ENCODE measurements at places on chromosomes 1 and 21.

DNA sequence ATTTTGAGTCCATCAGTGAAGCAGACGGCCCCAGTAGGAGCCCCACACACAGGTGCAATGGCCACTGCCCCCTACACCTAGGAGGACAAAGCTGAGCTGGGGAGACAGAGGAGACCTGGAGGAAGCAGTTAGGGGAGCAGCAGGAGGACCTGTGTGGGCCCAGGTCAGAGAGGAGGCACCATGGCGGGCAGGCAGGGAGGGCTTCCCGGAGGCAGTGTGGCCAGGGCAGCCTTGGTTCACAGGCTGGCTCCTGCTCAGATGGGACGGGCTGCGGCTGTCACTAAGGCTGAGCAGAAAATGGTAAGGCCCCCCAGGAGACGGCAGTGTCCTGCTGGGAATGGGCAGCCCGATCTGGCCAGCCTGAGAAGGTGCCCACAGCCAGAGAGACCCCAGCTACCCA lies 15.4 kb downstream of the MEGF6 start:
- DNase-seq, result no peak

- DNase-seq, result no peak
Observed at GRCh38 chr1:46596846-46597245, 7.2 kb downstream of the MKNK1 start.

GRCh38 chr1:161313554-161314200 lies 504 bp upstream of the SDHC start:
- DNase-seq, result peak; percentile 26

- no peak for DNase-seq
Observed at GRCh38 chr1:6704746-6705145, 3.1 kb upstream of the DNAJC11 start.

GRCh38 chr1:207991583-207992026 lies 80.7 kb upstream of the CD34 start:
- no peak for DNase-seq

DNA sequence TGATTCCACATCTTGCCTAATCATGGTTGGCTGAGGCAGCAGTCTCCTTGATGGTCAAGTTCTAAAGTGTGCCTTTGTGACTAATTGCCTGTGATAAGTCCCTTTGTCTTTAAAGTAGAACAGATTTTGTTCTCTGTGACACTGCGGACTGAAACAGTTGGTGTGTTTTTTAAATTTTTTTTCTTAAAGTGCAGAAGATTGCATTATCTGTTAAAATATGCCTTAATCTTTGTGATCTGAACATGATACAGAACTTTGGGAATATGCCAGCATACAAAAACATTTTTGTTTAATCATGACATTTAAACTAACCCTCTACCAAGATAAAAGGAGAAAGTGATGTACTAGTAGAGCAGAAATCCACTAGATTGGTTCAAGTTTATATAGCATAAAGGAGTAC lies 1260.6 kb upstream of the ADGRL2 start:
- DNase-seq, result no peak

- no peak for DNase-seq
Observed at GRCh38 chr1:101509370-101509769, 272.6 kb downstream of the S1PR1 start.

DNA sequence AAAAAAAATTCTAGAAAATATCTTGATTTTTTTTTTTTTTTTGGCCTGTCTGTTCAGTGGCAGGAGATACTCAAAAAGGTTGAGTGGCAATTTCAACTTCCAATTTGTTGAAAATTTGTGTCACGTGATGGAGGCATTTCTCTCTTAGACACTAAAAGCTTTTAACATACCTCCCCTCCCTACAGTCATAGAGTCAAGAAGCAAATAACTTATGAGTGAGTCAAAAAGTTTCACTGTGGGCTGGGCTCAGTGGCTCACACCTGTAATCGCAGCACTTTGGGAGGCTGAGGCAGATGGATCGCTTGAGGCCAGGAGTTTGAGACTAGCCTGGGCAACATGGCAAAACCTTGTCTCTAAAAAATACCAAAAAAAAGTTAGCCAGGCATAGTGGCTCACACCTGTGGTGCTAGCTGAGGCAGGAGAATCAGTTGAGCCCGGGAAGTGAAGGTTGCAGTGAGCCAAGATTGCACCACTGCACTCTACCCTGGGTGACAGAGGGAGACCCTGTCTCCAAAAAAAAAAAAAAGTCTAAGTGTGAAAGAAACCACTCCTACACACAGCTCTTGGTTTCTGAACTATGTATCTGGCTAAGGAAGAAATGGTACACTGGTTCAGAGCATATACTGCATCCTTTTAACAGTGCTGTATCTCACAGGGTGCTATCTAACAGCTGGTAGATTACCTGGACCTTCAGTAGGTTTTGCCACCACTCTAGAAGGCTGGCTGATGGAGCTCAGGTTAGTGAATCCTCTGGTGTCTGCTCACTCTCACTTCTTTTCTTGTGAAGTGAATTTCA lies 11.6 kb upstream of the BSDC1 start:
- no peak for DNase-seq

GRCh38 chr21:18771845-18772380 lies 368.3 kb upstream of the TMPRSS15 start:
- DNase-seq, result no peak

DNA sequence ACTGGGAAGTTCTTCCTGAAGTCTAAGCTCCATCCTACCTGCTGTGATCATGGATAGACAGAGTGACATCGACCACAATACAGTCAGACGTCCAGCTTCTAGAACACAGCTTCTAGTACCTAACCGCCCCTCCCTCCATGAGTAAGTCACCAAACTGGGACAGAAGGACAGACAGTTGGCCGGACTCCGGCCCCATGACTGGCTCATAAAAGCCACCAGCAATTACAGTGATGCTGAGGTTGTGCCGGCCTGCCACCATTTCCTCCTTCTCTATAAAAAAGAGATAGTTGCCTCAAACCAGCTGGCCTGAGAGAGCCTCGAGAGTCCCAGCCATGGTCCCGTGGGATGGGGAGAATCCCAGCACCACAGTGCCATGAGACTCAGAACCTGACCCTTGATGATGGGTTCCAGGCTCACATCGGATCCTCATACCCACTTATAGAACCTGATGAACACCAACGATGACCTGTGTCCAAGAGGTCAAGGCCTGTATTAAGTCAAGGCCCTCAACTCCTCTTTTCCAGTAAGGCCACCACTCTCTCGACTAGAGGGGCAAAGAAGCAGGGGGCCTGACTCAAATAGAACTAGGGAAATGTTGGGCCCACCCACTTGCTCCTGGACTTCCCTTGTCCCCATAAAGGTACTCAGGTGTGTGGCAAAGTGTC lies 3.4 kb downstream of the MEF2D start:
- DNase-seq, result no peak

Measured in nucleus accumbens (tissue), 56 donors.